ENCODE measurements at places on chromosomes 3 and 15.

GRCh38 chr3:170222647-170223541, 670 bp downstream of the PRKCI start:
- no peak for DNase-seq

DNA sequence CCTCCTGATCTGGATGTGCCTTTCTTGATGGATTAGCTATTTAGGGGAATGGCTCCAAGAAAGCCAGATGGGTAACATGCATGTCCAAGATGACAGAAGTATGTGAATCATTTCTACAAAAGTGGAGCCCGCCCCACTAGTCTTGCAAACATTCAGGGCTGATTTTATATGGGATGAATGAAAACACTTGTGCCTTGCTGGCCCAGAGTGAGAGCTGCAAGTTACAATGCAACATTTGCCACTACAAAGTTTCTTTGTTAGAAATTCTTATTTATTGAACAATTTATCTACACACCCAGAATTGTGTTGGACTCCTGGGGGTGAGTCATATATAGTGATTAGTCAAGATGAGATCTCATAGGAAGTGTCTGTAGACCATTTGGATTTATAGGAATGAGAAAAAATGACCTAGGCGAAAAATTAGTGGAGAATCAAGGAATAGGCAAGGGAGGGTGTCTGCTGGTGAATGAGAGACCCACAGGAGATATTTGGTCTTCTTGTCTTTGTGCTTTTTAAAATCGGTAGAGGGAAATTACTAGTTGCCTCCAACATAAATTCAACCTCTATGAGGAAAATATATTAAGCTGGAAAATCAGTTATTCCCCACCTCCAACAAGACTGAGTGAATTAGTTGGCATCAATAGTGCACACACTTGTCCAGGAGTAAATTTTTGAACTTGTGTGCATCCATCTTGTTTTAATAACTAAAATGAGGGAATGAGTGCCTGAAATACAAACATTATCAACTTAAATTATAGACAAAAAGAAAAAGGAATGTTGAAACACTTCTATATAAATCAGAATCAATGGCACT, 53.5 kb upstream of the DCBLD2 start:
- DNase-seq: no peak

DNA sequence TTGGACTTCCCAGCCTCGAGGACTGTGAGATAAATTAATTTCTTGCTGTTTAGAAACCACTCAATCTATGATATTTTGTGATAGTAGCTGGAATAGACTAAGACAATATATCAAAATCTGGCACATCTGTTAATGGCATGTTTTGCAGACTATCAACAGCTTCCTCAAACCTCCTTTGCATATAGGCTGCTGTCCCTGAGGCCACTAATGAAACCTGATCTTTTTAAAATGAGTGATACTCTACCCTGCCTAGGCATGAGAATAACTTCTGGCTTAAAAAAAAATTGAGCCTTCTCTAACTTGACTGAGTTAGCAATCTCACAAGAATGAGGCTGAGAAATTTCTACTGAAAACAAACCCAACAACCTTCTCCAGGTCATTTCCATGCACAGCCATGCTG, 176.0 kb upstream of the CRBN start:
- DNase-seq: no peak

GRCh38 chr3:73766599-73767381, 142.0 kb upstream of the PDZRN3 start:
- DNase-seq: no peak
